ENCODE measurements at places on chromosomes 7 and 10. TPM values are rescaled to one million over a fixed set of nuclear protein-coding genes. Genes with fewer than 3 reads are reported as not detected.

The CRPPA gene
- total RNA-seq = 1.9 TPM

The PTEN gene
- 52.4 TPM for total RNA-seq

The LHPP gene
- total RNA-seq = 5.7 TPM

The LLCFC1 gene
- not detected for total RNA-seq

- no peak for DNase-seq
Measured at GRCh38 chr10:77793831-77794230, 132.7 kb downstream of the DLG5 start.

DNA sequence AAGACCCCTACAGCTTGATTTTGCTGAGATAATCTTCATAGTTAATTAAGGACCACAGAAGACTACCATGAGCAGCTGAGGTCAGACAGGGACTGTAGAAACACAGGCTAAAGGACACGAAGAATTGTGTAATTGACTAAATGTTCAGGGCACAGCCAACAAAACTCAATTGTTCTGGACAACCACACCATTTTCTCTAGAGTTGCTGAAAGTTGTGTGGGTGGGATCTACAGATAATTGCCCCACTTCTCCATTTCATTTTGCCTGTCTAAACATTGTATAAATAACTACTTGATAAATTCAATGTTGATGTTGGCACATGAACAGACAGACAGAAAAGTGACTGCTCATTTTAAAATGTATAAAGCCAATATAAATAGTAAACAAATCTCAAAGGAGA, 39.0 kb upstream of the SLC16A12 start:
- DNase-seq = peak; percentile 42

Measured in SK-MEL-5 (cell line).